ENCODE measurements at places on chromosomes 2 and 18.

DNA sequence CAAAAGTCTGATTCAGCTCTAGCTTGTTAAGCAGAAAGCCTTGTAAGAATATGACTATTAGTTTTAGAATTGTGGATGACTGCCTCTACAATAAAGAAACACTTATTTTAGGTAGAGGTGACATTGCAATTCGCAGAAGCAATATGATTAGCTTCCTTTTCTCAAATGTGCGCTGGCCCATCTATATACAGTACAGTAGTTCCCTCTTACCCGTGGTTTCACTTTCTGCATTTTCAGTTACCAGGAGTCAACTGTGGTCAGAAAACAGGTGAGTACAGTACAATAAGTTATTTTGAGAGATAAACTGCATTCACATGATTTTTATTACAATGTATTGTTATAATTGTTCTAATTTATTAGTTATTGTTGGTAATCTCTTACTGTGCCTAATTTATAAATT lies 405.1 kb downstream of the GPD2 start:
- DNase-seq = no peak

- DNase-seq = no peak
Observed at GRCh38 chr2:157842106-157842879, 33.8 kb downstream of the ACVR1 start.

DNA sequence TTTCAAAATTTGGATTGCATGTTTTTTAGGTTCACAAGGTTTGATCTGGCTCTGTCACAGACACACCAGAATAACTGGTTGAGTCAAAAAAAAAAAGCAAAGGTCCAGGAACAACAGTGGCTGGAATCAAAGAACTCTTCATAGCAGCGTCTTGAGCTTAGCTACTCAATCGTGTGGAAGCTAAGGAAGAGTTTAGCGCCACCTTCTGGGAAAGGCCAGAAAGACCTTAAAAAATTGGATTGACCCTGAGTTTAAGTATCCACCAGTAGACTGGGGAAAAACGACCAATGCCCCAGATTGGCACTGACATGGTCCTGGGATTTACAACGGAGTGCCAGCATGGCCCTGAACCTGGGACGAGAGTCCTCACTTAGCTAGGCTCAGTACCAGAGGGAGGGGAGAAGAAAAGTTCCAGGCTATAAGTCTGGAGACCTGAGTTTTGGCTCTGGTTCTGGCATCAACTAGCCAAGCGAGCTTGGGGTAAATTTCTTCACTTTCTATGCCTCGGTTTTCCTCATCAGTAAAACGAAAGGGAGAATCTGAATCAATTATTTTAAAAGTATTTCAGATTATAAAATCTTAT lies 71.1 kb upstream of the TFCP2L1 start:
- peak; percentile 55 for DNase-seq

DNA sequence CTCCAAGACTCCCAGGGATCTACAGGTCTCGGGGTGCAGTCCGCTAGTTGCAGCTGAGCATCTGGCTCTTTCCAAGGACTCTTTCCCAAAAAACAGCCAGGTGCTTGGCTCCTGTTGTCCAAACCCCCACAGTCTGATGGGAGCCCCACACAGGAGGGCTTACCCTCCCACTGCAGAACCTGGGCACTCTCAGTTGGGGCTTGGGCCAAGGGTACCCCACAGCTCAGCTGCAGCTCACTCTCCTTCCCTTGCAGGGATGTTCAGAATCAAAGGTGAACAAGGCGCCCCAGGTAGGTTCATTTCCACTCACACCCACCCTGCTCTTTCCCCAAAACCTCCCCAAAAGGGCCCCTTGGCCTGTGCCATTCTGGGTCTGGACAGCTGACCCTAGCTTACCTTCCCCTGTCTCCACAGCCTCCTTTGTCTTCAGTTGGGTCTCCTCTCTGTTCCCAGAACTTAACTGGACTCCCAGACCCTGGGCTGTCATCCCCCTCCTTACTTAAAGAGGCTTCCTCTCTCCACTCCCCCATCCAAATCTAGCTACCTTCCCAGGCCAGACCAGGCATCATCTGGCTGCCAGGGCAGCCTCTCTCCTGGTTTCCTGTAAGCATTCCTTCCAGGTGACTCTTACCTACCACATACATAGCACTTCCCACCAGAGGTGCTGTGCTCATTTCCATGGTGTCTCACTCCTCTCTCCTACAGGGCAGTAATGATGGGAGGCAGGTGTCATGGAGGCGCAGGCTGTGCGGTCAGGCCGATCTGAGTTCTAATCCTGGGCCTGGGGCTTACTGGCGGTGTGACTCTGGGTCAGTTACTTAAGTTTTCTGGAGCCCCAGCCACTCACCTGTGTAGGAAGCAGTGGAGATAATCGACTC lies 29.5 kb downstream of the MARCO start:
- no peak for DNase-seq

DNA sequence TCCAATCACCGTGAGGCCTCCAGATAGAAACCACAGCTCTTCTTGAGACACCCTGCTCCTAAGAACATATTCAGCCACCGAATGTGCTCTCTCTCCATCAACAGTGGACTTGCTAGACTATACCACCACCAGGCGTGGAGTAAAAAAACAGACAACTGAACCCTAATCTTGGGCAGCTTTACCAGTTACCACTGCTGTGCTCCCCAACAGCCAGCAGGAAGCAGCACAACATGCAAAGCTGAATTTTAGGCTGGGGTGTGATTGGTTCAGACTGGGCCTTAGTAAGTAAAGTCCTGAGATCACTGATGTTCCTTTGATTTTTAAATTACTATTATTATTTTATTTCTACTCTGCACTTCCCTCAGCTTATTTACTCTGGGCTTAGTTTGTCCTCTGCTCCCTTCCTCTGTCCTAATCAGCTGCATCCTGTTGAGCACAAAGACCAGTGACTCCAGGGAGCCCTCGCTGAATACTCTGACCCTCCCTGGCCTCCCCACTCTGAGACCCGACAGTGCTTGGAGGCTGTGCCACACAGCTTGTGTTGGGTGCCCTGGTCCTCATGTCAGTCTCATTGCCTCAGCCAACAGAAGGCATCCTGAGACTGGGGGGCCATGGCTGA lies 21.9 kb downstream of the MRPL35 start:
- DNase-seq = peak; percentile 72

GRCh38 chr2:120399889-120400240 lies 53.9 kb downstream of the INHBB start:
- no peak for DNase-seq

GRCh38 chr18:67794521-67794920 lies 278.0 kb upstream of the DSEL start:
- DNase-seq = no peak

DNA sequence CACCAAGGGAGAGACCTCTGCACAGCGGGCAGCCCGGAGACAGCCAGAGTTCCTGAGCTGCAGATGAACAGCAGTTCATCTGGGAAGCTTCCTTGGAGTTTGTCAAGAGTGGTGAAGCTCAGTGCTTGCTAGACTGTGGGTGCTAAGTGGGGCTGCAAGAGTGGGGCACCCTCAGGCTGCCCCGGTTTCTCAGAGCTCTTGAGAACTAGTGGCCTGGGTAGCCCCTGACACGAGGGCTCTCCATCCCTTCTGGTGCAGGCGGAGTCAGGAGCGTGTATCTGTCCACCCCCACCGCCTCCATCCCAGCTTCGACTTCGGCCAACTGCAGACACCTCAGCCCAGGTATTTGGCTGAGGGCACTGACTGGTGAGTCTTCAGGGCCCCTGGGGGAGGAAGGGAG lies 222.0 kb downstream of the LOXHD1 start:
- no peak for DNase-seq

- DNase-seq = no peak
Observed at GRCh38 chr2:42882756-42883155, 90.4 kb upstream of the HAAO start.

DNA sequence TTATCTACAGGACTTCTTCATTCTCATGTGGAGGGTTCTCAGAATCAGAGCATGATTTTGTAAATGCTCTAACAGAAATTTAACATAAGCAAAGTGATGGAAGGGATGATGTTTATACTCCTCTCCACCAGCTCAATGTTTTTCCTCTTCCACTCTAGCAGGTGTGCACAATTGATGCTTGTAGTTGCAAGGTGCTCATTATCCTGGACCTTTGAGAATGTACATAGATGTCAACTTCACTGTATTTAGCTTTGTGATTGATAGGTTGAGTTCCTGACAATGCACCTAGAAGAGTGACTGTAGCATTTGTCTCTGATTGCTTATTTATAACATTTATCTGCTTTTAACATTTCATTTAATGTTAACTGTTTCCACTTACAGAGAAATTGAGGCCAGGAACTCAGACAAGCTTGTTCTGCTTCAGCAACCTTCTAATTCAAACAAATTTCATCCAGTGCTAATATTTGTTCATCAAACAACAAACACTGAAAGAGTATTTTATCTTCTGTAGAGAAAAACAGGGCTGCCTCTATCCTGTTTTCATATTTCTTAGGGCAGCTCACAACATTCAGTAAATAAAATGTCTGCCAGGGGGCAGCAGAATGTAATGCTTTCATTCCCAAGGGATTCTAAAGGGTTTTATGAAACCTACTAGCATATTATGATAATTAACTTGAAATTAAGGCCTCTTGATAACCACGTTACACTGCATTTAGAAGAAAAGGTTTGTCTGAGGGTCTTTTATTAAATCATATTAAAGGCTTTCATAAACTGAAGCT lies 127.9 kb upstream of the NOL4 start:
- no peak for DNase-seq

DNA sequence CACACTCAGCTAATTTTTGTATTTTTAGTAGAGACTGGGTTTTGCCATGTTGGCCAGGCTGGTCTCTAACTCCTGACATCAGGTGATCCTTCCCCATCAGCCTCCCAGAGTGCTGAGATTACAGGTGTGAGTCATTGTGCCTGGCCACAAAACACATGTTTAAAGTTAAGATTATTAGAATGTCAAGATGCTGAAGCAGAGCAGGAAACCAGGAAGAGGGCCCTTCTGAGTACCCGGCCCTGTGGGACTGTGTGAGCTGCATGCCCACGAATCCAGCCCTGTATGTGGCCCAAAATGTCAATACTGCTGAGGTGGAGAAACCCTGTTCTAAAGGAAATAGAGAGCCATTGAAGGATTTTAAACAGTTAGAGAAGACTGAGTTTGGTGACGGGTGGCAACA lies 31.0 kb upstream of the REV1 start:
- no peak for DNase-seq

DNA sequence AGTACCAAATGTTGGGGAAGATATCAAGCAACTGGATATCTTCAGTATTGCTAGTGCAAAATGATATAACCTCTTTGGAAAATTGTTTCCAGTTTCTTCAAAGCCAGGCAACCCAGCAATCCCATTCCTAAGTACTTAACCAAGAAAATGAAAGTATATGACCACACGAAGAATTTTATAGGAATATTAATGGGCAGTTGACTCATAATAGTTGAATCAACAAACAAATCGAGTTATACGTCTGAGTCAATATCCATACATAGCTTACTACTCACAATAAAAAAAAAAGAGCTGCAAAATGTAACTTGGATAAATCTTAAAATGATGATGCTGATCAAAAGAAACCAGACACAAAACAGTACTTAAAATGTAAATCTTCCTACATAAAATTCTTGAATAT lies 810.4 kb downstream of the METTL4 start:
- DNase-seq = no peak

DNA sequence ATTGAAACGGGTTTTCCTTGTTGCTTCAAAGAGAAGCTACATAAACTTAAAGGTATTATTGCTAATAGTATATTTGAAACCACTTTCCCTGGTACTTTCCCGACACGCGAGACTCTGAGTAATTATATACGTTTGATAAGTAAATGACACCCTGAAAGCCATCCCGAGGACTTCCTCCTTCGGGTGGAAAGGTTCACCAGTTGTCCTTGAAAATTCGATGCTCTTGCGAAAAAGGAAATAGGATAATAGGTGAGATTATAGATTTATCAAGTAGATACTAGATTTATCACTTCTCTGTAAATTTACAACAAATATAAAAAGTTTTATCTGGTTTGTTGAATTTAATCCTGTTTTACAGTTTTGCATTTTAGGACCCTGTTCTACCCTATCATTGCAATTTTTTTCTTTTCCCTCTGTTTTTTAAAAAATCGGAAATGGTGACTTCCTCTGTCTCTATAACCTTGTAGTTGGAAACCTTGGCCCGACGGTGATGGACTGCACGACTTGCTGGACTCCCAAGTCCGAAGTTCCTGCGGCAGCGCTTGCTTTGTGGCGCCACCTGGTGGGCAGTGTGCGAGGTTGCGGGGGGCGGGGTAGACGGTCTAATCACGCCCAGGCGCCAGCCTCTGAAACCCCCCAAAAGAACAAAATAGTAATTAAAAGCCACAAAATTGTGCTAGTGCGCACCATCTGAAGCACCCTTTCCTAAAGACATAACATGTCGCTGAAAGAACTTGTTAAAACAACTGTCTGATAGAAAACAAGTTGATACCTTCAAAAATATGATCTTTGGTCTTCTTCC lies 972 bp upstream of the DLX2 start:
- DNase-seq = peak; percentile 75

GRCh38 chr2:148531235-148531634 lies 113.3 kb upstream of the EPC2 start:
- DNase-seq = no peak

GRCh38 chr18:23926571-23926970 lies 88.0 kb upstream of the TTC39C start:
- DNase-seq = no peak

GRCh38 chr2:11720752-11721151 lies 25.7 kb upstream of the LPIN1 start:
- DNase-seq = no peak

DNA sequence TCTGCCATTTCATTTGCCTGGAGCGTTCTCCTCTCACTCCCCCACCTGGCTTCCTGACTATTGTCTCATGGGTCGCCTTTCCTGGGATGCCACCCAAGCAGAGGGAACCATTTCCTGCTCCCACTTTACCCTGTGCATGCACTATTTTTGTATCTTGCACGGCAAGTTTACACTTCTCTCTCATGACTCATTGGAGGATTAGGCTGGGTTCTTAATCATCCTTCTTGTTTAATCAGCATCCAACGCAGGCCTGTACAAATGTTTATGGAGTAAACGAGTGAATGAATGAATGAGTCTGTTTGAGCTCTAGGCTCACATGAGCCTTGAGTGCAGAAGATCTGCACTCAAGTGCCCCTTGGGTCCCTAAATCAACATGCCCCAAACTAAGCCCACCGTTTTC lies 3.8 kb upstream of the ARHGAP25 start:
- DNase-seq = no peak

- DNase-seq = peak; percentile 12
Observed at GRCh38 chr2:222912117-222912516, 51.3 kb downstream of the ACSL3 start.

GRCh38 chr2:212387146-212387545 lies 151.5 kb downstream of the ERBB4 start:
- no peak for DNase-seq

- DNase-seq = no peak
Observed at GRCh38 chr2:231029563-231029962, 7.8 kb upstream of the C2orf72 start.

GRCh38 chr2:28778392-28778791 lies 26.8 kb downstream of the PPP1CB start:
- no peak for DNase-seq

DNA sequence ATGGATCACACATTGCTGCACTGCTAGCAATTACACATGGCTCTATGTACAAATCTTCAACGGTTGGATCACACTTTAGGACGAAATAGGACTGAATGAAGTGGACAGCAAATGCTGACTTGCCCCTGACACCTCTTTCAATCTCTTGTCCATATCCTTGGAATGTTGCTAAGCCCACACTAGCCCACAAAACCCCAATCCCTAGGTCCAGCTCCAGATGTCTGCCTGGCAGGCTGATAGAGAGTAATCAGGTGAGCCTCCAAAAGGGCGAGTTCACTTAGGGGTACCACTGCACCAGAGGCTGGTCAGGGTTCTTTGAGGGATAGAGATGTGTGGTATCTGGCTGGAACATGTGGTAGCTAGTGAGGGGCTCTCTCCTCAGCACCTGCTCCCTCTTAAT lies 18.5 kb upstream of the FHOD3 start:
- no peak for DNase-seq

GRCh38 chr2:145078923-145079322 lies 559.0 kb upstream of the ZEB2 start:
- no peak for DNase-seq
